ENCODE measurements at places on chromosomes 5 and 9. TPM values are rescaled to one million over a fixed set of nuclear protein-coding genes. Genes with fewer than 3 reads are reported as not detected.
A peak's percentile ranks its signal among the peaks of the same experiment; 100 is the strongest.

- no peak for DNase-seq
Observed at GRCh38 chr9:130327070-130327780, 61.7 kb downstream of the HMCN2 start.

- no peak for DNase-seq
Observed at GRCh38 chr5:138282920-138283742, 8.7 kb upstream of the GFRA3 start.

GRCh38 chr9:83933790-83934189 lies 12.6 kb upstream of the KIF27 start:
- DNase-seq: no peak

DNA sequence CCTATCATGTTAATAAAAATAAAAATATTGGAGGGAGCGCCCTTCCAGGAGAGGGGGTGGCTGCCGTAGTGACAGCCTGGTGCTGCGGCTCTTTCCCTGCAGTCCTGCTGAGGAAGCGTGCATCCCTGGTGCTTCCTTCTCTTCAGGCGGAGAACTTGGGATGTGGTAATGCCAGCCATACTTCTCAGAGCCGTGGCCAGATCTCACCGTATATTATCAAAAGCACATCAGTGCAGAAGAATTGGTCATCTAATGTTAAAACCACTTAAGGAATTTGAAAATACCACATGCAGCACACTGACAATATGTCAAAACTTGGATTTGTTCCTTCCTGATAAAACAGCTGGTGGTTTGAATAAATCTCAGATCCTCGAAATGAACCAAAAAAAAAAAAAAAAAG lies 17.7 kb downstream of the C9orf40 start:
- DNase-seq: no peak

DNA sequence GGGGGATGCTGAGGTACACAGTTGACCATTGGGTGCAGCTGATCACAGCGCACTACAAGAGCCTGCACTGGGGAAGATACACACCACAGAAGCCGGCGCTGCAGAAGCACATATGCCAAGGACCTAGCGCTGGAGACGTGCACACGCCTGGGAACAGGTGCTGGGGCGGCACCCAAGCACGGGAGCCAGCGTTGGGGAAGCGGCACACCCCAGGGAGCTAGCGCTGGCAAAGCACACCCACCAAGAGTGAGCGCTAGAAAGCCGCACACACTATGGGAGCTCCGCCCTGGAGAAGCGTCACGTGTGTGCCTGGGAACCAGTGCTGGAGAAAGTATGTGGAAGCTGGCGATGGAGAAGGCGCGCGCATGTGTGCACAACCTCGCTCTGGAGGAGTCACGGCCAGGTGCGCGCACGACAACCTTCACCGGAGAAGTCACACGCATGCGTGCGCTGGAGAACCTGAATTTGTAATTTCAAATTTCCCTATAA lies 4.5 kb downstream of the FANCC start:
- DNase-seq: peak; percentile 82

DNA sequence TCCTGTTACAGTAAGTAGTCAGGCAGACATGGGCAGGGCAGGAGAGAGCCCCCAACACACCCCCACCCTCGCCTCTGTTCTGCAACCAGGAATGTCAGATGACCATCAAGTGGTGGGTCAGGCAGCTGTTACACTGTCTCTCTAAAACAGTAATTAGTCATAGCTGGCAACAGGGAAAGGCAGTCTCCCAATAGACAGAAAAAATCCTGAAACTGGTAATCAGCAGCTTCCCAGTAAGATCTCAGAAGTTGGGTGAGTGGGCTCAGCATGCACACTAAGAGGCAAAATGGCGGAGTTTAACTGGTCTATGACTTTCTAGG lies 90.2 kb downstream of the C5orf15 start:
- DNase-seq: no peak

DNA sequence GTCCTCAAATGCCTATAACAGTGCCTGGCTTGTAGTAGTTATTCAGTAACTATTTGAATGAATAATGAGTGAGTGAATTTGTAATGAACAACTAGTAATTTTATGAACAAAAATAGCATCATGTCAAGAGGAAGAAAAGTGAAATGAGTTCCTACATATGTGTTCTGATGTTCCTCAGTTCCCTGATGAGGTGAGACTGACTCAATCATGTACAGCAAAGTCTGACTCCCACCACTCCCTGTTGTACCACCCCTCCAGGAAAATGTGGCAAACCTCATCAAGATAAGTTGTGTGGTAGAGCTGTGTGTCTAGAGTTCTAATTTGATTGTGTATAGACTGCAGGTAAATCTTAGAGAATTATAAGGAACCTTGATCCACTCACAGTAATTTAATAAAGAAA lies 201.6 kb downstream of the GOLPH3 start:
- no peak for DNase-seq

- no peak for DNase-seq
Observed at GRCh38 chr9:125508249-125508648, 198.8 kb downstream of the MAPKAP1 start.

DNA sequence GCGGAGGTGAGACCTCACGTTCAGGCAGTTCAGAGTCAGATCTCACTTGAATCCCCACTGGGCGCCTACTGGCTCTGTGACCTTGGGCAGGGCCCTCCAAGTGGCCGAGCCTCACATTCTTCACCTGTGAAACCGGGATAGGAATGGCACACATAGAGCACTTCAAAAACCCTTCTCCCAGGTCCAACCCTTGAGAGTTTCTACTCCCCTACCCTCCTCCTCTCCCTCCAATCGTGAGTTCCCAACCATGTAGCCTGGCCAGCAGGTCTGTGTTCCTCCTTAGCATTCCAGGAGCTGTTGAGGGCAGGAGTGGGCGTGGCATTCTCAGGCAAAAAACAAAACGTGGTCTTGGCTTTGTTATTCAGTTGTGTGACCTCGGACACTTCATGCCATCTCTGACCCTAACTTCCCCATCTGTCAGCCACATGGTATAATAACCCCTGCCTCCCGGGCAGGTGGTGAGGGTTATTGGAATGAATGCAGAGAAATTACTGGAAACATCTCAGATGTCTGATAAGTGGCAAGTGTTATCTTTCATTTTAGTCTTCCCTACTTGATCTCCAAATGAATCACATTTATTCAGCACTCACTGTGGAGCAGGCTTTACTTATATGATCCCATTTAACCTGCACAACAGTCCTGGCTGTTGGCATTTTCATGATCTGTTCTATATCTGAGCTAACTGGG lies 112.8 kb upstream of the BOD1 start:
- no peak for DNase-seq

GRCh38 chr5:77518304-77518703 lies 26.2 kb upstream of the WDR41 start:
- no peak for DNase-seq

- peak; percentile 72 for DNase-seq
Observed at GRCh38 chr5:179805070-179805528, 1.6 kb downstream of the MGAT4B start.

DNA sequence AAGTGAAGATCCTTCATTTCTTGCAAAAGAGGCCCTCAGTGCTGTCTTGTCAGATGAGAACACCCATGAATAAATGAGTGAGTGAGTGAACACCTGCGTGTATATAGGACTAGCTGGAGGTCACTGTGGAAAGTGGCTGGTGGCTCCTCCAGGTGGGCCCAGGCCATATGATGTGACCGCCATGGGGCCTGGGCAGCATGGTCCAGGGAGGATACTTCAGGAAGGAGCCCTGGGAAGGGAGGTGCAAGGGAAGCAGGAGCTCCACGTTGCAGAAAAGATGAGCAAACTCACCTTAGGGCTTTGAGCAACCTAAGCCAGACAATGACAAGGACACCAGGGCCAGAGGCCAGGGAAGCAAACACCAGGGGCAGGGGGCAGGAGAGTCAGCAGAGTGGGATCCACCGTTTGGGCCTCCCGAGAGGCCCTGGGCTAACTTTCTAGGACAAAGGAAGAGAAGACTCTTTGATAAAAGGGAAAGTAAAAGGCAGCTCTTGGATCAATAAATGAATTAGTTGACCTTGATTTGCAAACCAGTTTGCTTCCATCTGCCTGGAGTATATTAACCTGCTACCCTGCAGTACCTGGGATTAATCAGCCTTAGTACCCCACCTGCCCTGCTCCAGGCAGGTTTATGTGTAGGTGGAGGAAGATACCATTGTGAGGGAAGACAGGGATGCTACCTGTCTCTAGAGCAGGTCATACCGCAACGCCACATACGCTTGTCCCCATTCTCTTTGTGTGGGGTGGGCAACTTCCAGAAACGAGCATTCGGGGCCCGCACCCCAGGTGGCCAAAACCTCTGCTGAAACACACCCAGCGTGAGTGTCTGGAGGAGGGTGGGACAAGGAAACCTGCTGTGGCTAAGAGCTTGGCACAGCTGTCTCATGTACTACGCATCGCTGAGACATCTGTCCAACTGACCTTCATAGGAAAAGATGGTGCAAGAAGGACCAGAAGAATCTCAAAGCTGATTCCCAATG lies 51.4 kb upstream of the OLFM1 start:
- no peak for DNase-seq

GRCh38 chr5:133895979-133896845 lies 72.2 kb downstream of the C5orf15 start:
- no peak for DNase-seq

GRCh38 chr5:176854164-176854563 lies 43.8 kb downstream of the UNC5A start:
- no peak for DNase-seq

The PCDHGA12 gene
- polyA plus RNA-seq: 0.24 TPM

The CARD9 gene
- 1.5 TPM for polyA plus RNA-seq

The IRX1 gene
- 17.3 TPM for polyA plus RNA-seq

The LCN1 gene
- polyA plus RNA-seq: not detected

The SLC36A2 gene
- 46.2 TPM for polyA plus RNA-seq

The PCDHB13 gene
- 0.86 TPM for polyA plus RNA-seq

The FAM153A gene
- polyA plus RNA-seq: 1.6 TPM
